ENCODE measurements at places on chromosomes 6 and 20. TPM values are rescaled to one million over a fixed set of nuclear protein-coding genes. Genes with fewer than 3 reads are reported as not detected.

Gene SIGLEC1
- not detected for total RNA-seq

Gene NOX3
- total RNA-seq: not detected

Gene TENT5A
- total RNA-seq: 9.4 TPM

Gene IRF4
- total RNA-seq: 417 TPM

Gene FUT9
- not detected for total RNA-seq

Gene BIRC7
- total RNA-seq: not detected

Gene SNAP25
- not detected for total RNA-seq

Gene YIPF3
- 51.7 TPM for total RNA-seq

Gene LHFPL5
- not detected for total RNA-seq

Gene TREM2
- total RNA-seq: not detected

Gene GHRH
- not detected for total RNA-seq

Gene LCA5
- 0.17 TPM for total RNA-seq

Gene GMPR
- total RNA-seq: 0.47 TPM

Gene AKAP12
- 0.69 TPM for total RNA-seq

Gene NSFL1C
- 89.4 TPM for total RNA-seq

Gene TXNDC5
- 68.2 TPM for total RNA-seq

Gene RNGTT
- total RNA-seq: 24.8 TPM

Gene C6orf58
- not detected for total RNA-seq

Gene SPAG4
- 2.2 TPM for total RNA-seq

Gene OPRL1
- 1.4 TPM for total RNA-seq

Gene DSP
- total RNA-seq: 0.02 TPM

Gene ACTL10
- 3.9 TPM for total RNA-seq

Gene CDSN
- not detected for total RNA-seq

Gene COL9A3
- 37.6 TPM for total RNA-seq

Gene TINAG
- not detected for total RNA-seq

Gene RIPPLY2
- total RNA-seq: not detected

Gene XKR7
- 0.12 TPM for total RNA-seq

Measured in activated B cell treated with CpG ODN at 0.5 μM for 24 hours (primary cell).